Stimulated activated CD4-positive, alpha-beta T cell treated with anti-CD3 and anti-CD28 coated beads, Interleukin-1b, Interleukin-23, amount 100 ng/mL, for 48 hours (primary cell): ENCODE measurements at places on chromosomes 2 and 18.

GRCh38 chr2:203664029-203664755 is 42.2 kb upstream of the CD28 start:
- DNase-seq, result no peak

DNA sequence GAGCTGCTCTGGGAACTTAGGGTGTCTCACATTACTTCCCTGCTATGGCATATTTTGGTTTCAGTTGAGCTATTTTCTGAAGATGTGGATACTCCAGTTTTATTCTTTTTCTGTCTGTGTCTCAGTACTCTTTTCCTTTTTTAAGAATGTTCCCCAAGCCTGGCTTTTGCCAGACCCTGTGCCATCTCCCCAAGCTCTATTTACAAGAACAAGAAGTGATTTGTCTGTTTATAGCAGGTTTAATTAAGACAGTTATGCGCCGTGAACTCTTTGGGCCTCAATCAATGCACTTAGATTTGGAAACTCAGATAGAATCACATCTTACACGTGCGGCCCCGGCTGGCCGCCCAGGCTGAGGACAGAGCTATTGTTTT is 8.9 kb upstream of the SATB2 start:
- DNase-seq, result no peak

DNA sequence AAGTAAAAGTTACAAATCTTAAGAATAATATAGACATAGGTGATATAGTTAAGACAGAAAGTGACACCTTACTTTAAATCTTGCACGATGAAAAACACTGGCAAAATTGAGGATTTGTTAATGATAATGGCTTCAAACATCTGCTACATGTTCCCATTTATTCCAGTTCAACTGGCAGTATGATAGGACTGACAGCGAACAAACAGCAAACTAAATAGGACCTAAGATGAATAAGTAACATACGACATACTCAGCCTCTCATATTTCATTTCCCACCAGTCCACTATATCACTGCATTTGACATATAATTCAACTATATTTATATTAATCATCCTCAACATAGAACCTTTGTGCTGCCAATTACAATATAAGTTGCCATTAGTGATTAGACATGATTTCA is 36.3 kb downstream of the ACVR1C start:
- DNase-seq, result no peak

DNA sequence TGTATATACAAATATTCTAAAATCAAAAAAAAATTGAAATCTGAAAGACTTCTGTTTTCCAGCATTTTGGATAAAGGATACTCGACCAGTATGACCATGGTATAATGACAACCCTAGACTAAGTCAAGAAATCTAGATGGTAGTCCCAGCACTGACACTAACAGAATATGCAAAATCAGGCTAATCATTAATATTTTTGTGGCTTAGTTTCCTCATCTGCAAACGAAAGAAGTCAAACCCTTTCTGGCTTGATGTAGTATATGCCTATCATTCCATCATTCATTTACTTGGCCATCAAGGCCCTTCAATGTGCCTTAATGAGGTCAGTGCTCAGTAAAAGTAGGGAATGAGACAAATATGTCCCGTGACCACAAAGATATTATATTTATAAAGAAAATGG is 83.5 kb downstream of the NCKAP5 start:
- no peak for DNase-seq

DNA sequence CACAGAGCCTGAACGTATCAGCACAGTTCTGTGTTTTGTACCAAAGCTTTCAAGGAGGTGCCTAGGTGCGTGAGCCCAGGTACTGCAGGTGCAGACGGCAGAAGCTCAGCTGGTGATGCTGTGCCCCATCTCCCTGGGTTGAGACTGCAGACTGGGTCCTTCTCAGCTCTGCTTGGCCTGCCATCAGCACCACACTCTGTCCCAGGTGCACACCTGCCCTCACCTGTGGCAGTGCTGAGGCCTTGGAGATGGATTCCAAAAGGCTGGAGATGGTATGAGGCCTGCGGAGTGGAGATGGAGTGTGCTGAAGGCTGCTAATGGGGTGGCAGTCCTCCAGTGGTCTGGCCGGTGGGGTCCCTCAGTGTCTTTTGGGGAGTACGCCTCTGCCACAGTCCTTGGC is 9.3 kb downstream of the LDLRAD4 start:
- DNase-seq, result no peak

GRCh38 chr2:72153924-72154323 is 6.3 kb upstream of the CYP26B1 start:
- no peak for DNase-seq

- DNase-seq, result no peak
Observed at GRCh38 chr2:55896633-55897032, 26.9 kb downstream of the EFEMP1 start.

GRCh38 chr2:46841621-46842020 is 74.0 kb downstream of the MCFD2 start:
- DNase-seq, result no peak

DNA sequence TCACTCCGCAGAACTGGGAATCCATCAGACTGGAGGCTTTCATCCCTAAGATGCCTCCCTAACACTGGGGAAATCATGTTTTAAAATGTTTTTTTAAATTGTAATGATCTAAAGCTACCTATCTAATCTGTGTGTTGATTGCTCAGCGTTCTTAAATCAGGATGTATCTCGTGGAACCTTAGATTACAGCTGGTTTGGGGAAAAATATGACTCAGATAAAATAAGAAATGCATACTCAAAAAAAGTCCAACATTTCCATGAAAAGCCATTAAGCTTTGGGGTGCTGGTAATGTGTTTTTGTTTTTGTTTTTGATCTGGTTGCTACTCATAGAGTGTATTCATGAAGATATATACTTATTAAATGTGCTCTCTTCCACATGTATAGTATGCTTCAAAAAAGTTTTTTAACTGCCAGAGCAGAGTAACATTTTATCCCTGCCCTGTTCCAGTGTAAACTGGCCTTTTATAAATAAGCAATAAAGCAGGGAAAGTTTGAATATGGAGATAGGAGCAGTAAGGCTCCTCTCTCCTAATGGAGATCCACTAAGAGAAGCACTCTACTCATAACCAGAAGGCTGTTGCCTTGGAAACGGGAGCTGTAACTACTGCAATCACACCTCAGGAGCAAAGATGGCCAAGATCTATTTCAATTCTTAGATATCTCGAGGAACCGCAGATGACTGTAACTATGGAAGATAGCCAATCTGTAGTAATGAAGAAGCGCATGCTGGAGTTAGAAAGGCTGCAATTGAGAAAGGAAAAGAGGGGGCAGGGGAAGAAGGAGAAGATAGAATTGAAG is 41.6 kb downstream of the ANKRD44 start:
- DNase-seq, result no peak

- no peak for DNase-seq
Observed at GRCh38 chr2:9169349-9170107, 37.1 kb upstream of the ASAP2 start.

DNA sequence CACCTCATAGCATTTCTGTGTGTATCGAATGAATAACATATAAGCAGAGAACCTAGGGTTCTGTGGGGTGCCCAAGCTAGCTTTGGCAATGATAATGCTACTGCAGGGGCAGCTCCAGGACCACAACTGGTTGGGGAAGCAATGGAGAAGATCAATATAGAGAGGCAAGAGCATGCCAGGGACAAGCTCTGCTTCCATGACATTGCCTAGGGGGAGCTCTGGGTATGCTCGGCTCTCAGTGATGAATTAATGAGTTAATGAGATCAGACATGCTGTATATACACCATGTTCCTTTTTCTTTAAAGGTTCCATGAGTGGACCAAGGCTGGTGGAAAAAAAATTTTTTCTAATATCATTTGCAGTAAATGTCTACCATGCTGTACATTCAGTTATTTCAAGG is 618.4 kb downstream of the BCL11A start:
- no peak for DNase-seq

- no peak for DNase-seq
Observed at GRCh38 chr18:77248873-77249568, 627 bp upstream of the GALR1 start.

DNA sequence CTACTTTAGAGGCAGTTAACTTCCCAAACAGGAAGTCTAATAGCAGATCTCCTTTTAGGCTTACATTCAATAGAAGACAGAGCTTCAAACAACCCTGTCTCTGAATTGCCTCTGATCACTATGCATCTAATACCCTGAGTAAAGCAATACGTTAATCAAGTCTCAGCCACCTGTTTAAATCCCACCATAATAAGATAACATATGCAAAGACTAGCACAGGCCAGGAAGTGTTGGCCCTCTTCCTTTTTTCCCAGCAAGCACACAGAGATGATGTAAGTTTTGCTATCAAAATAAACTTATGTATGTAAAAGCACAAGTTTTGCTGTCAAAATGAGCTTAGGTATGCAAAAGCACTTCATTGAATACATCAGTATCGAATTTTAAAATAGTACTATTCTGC is 385.5 kb downstream of the RND3 start:
- DNase-seq, result no peak

GRCh38 chr2:28628987-28629386 is 122.6 kb upstream of the PPP1CB start:
- DNase-seq, result no peak

DNA sequence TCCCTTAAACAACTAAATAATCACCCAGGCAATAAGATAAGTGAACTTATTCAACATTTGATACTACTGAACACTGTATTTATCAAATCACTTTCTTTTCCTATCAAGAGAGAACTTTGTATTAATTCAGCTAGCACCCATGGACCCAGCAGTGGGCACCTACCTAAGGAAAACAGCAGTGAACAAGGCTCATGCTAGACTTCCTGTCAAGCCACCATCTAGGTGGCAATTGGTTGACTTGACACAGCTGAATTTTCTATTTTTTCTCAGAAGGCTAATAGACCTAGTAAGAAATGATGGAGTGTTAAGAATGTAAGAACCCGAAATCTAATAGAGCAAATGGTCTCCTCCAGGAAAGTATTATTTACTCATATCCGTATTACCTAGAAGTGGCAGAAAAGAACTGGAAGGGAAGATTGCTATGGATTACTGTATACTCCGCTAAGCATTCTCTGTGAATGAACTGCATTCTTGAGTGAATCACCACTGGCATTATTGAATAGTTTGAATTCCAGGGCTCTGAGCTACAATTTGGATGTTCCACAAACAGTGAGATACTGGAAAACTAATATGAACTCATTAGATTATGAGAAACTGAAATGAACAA is 988.2 kb upstream of the CDH2 start:
- DNase-seq, result no peak

- DNase-seq, result no peak
Observed at GRCh38 chr2:37798315-37799005, 126.6 kb upstream of the RMDN2 start.

GRCh38 chr18:22228976-22229375 is 59.6 kb downstream of the GATA6 start:
- DNase-seq, result no peak

DNA sequence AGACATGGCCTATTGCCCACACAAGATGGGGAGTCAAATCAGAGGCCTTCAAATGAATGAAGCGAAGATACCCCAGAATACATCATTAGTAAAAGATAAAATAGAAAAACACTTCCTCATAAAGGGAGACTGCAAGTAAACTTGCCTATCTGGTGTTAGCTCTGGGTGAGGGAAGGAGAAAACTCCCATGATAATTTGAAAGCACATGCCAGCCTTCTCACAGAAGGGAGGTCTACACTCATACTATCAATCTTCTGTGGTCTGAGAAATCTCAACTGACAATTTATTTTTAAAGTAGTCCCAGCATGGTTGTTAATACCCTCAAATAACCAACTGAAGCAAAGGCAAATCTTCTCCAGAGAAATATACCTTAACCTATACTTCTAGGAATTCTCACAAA is 75.4 kb downstream of the EXOC6B start:
- no peak for DNase-seq

GRCh38 chr2:223357076-223357475 is 245.1 kb downstream of the SCG2 start:
- DNase-seq, result no peak

DNA sequence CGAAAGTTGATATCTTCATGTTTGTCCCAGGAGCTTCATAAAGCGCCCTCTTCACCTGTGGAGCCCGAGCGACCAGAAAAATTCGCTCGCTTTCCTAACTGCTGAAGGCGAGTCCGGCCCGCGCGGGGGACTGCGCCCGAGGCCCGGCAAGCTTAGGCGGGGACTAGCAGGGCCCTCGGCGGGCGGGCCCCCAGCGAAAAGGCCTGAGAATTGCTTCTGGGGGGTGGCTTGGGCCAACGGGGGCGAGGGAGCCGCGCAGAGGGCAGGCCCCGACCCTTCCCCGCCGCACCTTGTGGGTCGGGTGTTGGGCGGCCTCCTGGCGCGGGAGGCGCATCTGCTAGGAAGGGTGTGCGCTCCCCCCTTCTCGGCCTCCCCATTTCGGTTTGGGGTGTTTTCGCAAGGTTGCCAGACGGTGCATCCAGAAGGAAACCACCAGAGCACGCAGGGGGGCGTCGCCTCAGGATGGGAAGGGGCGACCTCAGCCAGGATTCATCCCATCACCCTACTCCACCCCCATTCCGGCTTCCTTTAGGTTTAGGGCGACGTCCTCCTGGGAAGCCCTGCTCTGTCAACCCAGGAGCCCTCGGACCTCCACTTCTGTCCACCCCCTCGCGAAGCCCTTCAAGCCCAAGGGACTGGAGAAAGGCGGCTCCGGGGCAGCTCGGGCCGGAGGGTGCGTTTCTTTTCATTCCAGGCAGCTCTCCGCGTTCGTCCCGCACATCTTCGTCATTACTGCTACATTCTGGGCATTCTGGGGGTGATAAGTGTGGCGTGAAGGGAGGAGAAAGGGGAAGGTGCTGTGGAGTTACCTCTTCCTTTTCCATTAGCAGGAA is 9.1 kb downstream of the SP9 start:
- no peak for DNase-seq

- DNase-seq, result no peak
Observed at GRCh38 chr18:46386788-46387187, 270.2 kb downstream of the LOXHD1 start.

DNA sequence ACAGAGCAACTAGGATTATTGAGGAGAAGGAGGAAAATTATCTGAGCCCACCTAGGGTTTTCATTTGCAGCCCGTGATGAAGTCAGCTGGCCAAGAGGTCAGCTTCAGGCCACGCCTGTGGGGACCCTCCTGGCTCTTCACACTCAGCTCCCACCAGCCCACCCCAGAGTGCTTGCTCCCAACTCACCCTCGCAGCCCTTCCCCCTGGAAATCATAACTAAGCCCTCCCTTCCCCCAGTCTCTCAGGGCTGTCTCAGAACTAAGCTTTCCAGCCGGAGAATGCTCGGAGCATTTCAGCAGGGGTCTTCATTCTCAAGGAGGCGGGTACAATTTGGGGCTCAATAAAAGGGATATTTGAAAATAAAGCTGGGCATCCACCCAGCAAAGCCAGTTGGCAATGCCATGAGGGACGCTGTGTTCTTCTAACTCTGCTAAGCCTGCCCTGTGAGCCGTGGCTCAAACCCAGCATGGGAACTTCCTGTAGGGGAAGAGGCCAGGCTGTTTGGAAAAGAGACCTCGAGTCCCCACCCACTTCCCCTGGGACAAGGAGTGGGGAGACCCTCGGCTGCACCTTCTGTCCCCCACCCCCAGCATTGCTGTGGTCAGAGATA is 194.9 kb downstream of the CTIF start:
- no peak for DNase-seq

- DNase-seq, result no peak
Observed at GRCh38 chr2:130843321-130843985, 6.7 kb downstream of the ARHGEF4 start.

- DNase-seq, result no peak
Observed at GRCh38 chr2:196801674-196802261, 2.3 kb upstream of the GTF3C3 start.
